ENCODE measurements at places on chromosomes 3 and 15.
A peak's percentile ranks its signal among the peaks of the same experiment; 100 is the strongest.

DNA sequence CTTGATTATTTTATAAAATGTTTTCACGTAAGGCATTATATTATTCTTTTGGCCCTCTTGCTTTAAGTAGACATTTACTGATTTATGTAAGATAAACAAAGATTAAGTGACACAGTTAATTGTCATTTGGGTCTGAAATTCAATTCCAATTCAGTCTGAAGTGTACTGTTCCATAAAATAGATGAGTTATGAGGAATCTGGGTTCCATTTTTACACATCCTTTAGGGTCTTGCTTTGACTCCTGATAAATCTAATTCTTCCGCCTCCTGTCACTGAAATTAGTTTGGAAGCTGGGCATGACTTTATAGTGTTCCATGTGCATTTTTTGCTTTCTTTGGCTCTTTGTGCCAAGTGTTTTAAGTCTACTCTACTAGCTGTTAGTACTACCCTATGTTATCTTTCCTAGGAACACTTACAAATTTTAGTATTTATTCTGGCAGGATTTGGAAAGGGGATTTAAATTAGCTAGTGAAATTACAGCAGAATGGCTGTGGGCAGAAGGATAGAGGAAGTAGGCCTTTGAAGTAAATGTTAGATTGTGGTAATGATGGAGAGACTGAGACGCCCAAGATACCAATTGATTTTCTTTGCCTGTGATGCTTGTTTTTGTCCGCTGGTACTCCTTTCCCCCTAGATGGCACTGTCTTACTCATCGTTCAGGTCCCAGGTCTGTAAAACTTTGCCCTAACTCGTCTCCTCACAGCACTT, 14.3 kb downstream of the ARL8B start:
- DNase-seq = peak; percentile 21

- DNase-seq = no peak
These were observed 58.9 kb downstream of the MYO1E start for GRCh38 chr15:59313641-59314332.

- no peak for DNase-seq
These were observed 468.6 kb upstream of the AGTR1 start for GRCh38 chr3:148229107-148229506.

- DNase-seq = no peak
These were observed 20.2 kb upstream of the GCNT3 start for GRCh38 chr15:59591356-59591755.

DNA sequence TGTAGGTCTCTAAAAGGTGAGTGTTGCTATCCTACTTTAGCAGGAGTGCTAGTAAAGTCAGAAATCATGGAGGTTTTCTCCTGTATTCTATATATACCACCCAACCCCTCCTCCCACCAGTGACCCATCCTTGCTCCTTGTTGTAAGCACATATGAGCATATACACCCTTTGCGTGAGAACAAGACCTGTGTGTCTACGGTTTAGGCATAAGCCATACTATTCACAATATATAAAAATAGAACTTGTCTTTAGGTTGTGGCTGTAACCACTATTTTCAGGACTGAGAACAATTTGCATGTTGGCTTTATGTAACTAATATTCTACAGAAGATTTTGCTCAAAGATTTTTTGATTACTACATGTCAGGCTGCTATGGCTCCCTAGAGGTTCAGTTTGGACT, 59.1 kb upstream of the TOP2B start:
- DNase-seq = no peak

DNA sequence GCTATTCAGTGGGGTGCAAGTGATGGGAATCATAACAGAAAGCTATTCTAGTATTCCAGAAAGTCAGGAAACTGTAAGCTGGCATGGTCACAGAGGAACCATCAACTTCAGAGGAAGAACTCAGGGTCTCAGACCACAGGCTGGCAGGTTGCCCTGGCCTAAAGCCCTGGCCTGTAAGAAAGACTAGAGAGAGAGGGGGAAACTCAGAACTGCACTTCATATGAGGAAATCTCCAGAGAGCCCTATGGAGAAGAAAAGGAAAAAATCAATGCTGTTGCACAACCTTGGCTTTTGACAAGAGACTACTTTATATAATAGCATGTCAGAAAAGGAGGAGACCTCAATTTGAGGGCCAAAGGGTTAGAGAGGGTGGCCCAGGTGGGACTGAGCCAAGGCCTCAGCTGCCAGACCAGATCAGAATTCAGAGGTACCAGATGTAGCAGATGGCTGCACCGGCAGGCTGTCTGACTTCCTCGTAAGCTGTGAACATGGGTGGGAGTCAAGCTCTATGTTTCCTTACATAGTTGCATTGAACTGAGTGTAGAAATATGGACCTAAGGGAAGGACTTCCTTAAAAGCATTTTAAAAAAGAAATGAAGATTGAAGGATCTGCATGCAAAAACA, 333.8 kb downstream of the PDCD6IP start:
- no peak for DNase-seq

All from activated gamma-delta T cell treated with Interleukin-2 at 50 U/mL for 16 hours (primary cell).